ENCODE measurements at places on chromosomes 4 and X.

DNA sequence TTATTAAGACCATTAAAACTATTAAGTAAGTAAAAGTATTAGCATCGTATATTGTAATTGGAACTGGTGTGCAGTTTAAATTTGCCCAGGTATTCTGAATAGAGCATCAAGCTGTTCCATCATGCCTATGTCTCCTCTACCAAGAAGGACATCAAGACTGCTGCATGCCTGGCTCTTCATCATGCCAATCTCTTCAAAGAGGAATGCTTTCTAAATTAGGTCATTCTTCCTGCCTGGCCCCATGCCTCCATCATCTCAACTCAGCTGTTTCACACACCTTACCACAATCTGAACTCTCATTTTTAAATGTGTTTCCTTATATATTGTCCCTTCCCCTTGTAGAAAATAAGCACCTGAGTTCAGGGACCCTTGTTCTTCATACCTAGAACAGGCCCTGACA is 270.5 kb upstream of the PPARGC1A start:
- no peak for DNase-seq

DNA sequence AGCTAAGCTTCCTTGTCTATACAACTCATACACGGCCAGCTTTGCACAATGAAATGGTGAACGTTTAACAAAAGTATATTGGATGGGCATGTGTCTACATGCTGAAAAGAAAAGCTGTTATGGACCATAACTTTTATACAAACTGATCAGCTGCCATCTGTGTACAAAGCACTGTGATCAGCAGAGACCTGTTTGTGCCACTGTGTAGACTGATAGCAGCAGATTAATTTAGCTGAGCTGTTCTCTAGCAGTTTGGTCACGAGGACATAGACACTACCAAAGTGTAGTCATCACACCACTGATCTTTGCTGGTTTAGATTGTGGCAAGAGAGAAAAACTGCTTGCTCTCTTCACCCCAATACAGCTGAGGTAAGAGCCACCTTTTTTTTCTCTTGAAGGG is 124.5 kb downstream of the RAPGEF2 start:
- DNase-seq = no peak

GRCh38 chrX:45011131-45011530 is 138.1 kb downstream of the KDM6A start:
- DNase-seq = no peak

DNA sequence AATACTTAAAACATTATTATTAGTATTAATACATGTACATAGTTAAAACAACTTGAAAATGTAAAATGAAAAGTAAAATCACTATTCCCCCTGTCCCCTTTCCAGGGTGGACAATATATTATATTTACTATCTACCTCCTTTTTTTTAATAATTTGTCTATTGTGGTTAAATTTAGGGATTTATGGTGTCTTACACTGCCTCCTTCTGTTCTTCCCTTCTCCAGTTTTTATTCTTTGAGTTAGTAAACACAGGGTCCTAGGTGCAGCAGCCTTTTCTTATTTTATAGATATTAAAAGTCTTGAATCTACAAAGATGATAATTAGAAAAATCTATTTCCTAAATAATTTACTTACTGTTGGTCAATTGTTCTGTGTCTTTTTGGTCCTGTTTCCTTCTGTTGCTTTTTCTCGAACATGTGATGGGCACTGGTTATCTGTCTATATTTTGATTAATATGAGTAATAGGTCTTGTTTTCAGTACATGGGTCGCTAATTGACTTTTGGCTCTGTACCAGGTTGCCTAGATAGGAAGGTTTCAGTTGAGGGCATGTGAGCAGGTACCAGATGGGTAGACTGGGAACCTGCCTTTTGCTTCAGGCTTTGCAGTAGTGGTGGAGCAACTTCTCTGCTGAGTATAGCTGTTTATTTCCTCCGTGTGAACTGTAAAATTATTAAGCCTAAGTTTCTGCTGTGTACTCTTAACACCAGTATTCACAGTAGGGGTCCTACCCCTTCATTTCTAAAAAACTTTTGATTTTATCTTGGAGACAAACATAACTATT is 1.1 kb downstream of the NUDT9 start:
- peak; percentile 49 for DNase-seq

DNA sequence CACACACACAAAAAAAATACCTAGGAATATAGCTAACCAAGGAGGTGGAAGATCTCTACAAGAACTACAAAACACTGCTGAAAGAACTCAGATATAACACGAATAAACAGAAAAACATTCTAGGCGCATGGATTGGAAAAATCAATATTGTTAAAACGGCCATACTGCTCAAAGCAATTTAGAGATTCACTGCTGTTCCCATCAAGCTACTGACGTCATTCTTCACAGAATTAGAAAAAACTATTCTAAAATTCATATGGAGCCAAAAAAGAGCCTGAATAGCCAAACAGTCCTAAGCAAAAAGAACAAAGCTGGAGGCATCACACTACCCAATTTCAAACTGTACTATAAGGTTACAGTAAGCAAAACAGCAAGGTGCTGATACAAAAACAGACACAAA is 390.2 kb downstream of the IDS start:
- no peak for DNase-seq
